ENCODE measurements at places on chromosomes 11 and 22. TPM values are rescaled to one million over a fixed set of nuclear protein-coding genes. Genes with fewer than 3 reads are reported as not detected.

NEFH gene
- total RNA-seq = 0.65 TPM

MUC5AC gene
- total RNA-seq = 0.02 TPM

RIMBP3C gene
- not detected for total RNA-seq

C22orf31 gene
- not detected for total RNA-seq

PVALB gene
- not detected for total RNA-seq

ANO1 gene
- total RNA-seq = 88.8 TPM

NXPE1 gene
- total RNA-seq = not detected

CALCB gene
- not detected for total RNA-seq

OR10A3 gene
- 0.34 TPM for total RNA-seq

OR51I1 gene
- not detected for total RNA-seq

ACRV1 gene
- not detected for total RNA-seq

POU2AF3 gene
- total RNA-seq = not detected

MMP1 gene
- total RNA-seq = not detected

SCGB1A1 gene
- total RNA-seq = not detected

NPAS4 gene
- not detected for total RNA-seq

NDUFS8 gene
- total RNA-seq = 136 TPM

MDK gene
- 6.0 TPM for total RNA-seq

OR51B5 gene
- not detected for total RNA-seq

SLC6A5 gene
- total RNA-seq = not detected

MOV10L1 gene
- 0.13 TPM for total RNA-seq

MMP10 gene
- total RNA-seq = not detected

MRGPRE gene
- total RNA-seq = not detected

SLC7A4 gene
- 4.5 TPM for total RNA-seq

APOBEC3C gene
- 4.6 TPM for total RNA-seq

MAML2 gene
- 31.6 TPM for total RNA-seq

PNPLA5 gene
- total RNA-seq = 9.7 TPM

SNX32 gene
- total RNA-seq = 0.21 TPM

DGAT2 gene
- total RNA-seq = 306 TPM

FAM227A gene
- total RNA-seq = 3.9 TPM

SLC43A1 gene
- total RNA-seq = 18.4 TPM

APOL3 gene
- total RNA-seq = 55.9 TPM

PGA5 gene
- total RNA-seq = not detected

CHST1 gene
- 1.3 TPM for total RNA-seq

CRYBB2 gene
- total RNA-seq = not detected

MRGPRX3 gene
- not detected for total RNA-seq
